ENCODE measurements at places on chromosomes 11 and 22.

- no peak for DNase-seq
Observed at GRCh38 chr11:132639986-132640385, 892.3 kb downstream of the OPCML start.

DNA sequence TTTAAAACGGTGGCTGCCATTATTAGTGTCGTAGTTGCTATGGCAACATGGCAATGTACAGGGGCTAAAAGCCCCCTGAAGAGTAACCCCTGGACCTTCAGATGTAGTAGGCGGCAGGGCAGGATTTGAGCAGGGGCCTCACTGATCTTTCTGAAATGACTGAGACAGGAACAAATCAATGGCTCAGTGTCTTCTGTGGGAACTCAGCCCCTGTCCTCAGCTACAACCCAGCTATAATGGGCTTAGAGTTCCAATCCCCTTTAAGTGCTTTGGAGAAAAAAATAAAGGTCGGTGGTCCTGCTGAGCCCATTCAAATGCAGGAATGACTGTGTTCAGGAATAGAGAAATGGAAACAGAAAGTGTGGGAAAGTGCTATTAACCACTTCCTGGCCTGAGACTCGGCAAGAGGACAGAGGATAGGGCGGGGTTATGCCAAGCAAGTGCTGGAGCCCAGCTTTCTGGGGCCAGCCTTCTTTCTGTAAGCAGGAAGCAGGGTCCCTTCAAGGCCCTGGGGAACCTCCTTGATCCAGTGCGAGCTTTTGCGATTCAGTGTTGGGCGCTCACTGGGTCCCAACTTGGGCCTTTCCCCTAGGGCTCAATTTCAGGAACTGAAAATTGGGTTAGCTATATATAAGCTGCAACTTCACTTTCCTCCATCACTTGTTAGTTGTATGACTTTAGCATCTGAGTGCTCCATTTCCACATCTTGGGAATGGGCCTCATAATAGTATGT, 6.1 kb upstream of the CD82 start:
- DNase-seq = no peak

- DNase-seq = peak; percentile 18
Observed at GRCh38 chr11:63536669-63537292, at the start of gene PLAAT4. Gene PLAAT4, plus strand, starts transcription at chr11:63536808. Its CDS starts 61 bp downstream, at chr11:63536869.

DNA sequence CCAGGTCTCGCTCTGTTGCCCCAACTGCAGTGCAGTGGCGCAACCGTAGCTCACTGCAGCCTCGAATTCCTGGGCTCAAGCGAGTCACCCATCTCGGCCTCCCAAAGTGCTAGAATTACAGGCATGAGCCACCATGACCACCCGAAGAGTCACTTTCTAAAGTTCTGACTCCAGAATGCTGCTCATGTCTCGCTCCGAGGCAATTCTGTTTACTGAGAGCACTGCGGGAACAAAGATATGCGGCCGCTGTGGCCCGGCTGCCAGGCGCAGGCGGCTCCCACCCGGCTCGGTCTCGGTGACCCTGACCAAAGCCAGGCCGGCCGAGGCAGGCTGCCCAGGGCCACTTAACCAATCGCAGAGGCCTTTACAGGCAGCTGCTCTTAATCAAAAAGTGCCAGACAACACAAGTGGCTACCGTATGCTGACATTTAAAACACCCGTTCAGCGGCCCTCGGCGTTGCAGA, 78.7 kb downstream of the PHF21B start:
- DNase-seq = no peak

- DNase-seq = no peak
Observed at GRCh38 chr11:91869686-91870085, 354.9 kb upstream of the FAT3 start.

- no peak for DNase-seq
Observed at GRCh38 chr11:330307-330693, 9.6 kb upstream of the IFITM3 start.

- no peak for DNase-seq
Observed at GRCh38 chr11:76361374-76361773, 19.6 kb downstream of the THAP12 start.

DNA sequence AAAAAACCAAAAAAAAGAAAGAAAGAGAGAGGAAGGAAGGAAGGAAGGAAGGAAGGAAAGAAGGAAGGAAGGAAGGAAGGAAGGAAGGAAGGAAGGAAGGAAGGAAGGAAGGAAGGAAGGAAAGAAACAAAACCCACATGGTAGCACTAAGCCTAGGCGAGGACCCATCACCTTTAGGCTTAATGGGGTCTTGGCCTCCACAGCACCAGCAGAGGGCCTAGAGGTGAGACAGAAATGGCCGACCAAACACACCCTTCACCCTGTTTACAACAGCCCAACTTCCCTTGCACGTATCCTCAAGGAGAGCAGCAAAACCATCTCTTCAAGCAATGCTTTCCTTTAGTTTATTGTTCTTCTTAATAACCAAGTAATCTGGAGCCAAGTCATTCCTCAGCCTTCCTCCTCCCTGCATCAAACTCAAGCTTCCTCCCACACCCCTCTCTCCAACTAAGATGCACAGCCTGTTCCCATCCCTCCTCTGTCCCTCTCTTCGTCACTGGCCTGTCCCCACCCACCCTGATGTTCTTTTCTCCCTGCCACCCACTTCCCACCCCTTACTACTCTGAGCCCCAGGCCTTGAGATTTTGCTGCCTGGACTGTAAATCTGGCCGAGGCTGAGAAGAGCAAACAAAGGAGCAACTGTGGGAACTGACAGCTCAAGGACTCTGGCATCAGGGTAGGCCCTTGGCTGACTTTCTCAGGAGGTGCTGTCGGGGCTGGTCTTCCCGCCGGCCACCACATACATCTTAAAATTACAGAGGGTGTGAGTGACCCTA, 26.0 kb downstream of the POU2AF1 start:
- no peak for DNase-seq

DNA sequence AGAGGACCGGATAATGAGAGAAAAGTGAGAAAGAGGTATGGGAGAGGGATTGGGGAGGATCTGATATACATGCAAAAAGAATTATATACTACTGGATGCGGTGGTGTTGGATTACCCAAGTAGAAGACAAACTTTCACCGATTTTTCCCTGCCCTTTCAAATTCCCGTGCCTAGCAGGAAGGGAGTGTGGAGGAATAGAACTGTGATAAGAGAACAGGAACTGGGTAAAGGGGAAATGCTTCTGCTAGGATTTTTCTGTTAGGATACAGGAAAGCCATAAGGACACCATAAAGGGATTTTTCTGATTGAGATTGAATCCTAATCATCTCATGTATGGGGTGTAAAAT, 480 bp upstream of the MTMR2 start:
- DNase-seq = no peak

DNA sequence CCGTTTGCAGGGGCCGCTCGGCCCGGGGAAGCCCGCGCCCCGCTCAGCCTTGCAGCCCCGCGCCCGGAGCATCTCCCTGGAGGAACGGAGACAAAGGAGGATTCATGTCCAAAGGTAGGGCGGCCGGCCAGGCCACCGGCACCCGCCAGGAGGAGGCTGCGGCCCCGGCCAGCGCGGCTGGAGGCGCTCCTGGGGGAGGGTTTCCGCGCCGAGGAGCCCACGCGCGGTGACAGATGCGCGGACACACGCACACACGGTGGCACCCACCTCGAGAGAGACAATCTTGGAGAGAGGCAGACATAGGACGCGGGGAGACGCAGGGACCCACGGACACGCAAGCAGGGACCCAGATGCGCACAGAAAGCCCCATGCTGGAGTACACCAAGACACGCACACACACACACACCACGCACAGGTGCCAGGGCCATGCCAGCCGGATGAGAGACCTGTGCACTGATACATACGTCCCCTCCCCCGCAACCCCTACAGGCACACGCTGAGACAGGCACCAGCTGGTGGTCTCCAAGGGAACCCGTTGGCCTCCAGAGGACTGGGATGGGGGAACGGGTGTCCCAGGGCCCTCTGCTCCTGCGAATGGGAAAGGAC, 7.8 kb downstream of the SEPTIN3 start:
- DNase-seq = no peak

DNA sequence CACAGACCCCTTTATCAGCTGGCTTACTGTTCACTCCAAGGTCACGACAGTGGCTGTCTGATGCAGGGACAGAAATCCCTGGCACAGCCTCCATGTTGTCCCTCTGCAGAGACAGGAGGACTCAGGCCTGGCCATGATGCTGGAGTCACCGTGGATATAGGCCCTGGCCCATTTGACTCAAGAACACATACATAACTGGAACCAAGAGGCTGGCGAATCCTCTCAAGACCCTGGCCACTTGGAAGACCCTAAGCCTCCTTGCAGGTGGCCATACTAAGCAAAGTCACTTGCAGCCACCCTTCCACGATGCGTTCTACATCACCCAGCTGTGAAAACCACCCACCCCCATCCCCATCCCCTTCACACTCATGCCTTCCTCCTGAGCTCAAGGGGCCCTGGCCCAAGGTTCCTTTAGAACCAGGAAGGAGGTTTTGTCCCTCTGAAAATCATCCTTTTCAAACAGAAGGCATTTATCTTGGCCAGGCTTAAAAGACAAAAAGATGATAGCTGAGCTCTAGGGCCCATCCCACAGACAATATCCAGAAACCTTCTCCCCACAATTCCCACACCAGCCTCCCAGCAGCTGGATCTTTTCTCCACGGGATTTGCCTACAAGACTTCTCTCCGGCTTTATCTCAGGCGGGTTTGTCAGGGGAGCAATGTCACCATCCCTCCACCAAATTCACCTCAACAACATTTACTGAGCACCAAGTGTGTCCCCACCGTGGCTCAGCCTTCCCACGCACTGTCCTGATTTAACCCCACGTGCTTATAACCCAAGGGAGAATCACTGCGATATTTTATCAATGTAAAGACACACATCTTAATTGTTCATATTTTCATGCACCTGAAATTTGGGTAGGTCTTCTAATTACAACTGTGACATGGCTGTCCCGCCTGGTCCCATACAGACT, 123.4 kb upstream of the SERPIND1 start:
- no peak for DNase-seq

DNA sequence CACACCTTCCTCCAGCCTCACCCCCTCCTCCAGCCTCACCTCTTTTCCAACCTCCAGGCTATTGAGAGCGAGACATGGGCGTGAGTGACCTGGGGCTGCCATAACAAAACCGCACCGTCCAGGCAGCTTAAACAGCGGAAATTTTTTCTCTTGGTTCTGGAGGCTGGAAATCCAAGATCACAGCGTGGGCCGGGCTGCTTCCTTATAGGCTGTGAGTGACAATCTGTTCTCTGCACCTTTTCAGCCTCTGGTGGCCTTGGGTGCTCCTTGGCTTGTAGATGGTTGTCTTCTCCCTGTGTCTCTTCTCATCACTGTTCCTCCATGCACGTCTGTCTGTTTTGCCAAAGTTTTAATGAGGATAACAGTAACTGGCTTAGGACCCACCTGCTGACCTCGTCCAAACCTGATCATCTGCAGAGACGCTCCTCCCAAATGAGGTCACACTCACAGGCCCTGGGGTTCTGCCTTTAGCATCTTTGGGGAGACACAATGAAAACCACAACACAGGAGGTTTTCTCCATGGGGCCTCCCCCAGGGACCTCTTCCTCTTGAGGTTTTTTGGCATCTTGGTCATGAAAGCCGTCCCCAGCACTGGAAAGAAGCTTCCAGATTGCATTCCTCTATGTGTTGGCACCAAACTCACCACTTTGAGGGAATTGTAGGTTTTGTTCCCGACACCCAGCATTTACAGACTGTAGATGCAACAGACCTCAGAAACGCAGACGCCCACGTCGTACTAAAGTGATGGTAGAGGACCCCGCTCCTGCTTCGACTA, 878.1 kb downstream of the BRD1 start:
- DNase-seq = no peak

DNA sequence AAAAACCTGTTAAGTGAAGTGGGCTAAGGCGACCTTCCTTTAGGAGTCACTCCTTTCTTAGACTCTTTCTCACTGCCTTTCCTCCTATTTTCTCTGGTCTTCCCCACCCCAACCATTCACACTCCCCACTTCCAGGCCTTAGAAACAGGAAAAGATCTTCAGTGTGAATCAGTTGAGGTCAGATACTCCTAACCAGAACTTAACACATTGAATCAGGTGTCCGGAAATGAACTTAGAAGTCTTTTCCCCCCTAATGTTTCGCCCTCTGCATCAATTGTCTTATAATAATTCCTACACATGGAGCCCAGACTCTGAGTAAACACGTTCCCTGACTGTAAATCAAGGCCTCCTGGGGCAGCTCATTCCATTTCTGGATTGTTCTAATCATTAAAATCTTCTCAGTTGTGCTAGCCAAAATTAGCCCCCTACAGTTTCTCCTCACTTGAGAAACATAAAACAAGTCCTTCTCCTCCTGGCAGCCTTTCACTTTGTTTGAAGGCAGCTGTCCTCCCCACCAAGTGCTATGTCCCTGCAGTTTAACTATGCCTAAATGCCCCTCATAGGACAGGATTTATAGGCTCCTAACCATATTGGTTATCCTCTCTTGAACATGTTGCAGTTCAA, 32.7 kb upstream of the USP47 start:
- no peak for DNase-seq

DNA sequence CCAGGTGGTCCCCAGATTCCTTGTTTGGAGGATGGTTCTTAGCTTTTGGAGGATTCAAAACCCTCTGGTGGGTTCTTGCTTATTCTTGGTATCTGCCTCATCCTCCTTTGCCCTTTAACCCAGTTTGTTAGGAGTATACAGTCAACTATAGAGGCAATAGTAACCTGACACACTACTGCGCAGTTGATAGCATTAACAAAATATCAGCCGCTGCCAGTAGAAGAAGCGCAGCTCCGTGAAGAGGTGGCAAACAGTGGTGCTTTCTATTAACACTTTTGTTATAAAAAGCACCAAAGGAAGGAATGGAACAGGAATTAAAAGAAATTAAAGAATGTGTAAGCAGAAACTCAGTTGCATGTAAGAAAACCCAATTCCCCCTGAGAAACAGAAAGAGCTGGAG, 29.3 kb downstream of the SLC22A25 start:
- no peak for DNase-seq

DNA sequence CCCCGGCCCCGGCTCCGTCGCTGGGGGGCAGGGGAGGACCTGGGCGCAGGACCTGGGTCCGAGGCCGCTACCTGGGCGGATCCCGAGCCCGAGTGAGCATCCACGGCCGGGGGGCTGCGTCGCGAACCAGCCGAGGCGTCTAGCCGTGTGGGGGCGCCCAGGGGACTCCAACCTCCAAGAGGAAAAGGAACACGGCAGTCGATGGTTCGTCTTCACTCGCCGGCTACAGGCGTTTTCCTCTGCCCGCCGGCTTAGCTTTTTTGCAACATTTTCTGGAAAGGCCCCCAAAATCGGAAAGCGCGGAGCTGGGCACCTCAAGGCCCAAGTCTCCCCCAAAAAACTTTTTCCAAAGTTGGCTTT, 666 bp downstream of the PDGFB start:
- DNase-seq = no peak

GRCh38 chr11:8021920-8022319, 34.8 kb downstream of the EIF3F start:
- no peak for DNase-seq

- DNase-seq = no peak
Observed at GRCh38 chr22:22955866-22956535, 68.4 kb downstream of the IGLL5 start.

GRCh38 chr11:46391578-46392420, at the start of gene CHRM4:
Gene CHRM4, minus strand, starts transcription at chr11:46391776. Its CDS starts 5,219 bp downstream, at chr11:46386557.
- no peak for DNase-seq

DNA sequence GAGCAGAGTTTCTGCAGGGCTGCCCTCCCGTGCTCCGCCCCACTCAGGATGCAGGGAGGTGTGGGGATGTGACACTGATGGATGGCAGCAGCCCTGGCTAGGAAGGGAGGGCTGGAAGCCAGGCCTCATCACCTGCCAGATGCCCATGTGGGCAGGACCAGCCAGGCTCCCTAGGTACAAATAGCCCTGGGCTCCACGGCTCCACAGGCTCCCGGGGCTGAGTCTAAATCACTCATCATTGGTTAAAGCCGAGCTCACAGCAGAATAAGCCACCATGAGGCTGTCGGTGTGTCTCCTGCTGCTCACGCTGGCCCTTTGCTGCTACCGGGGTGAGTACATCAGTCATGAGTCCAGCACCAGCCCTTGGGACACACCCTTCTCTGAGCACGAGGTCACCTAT, at the start of gene SCGB1D1:
Gene SCGB1D1, plus strand, starts transcription at position 206 of the 400 bp plus-strand sequence. Its CDS starts 69 bp downstream, at position 275.
- DNase-seq = no peak

Measured in brain pericyte (primary cell).